ENCODE measurements at places on chromosomes 1 and 21. TPM values are rescaled to one million over a fixed set of nuclear protein-coding genes. Genes with fewer than 3 reads are reported as not detected.

DNA sequence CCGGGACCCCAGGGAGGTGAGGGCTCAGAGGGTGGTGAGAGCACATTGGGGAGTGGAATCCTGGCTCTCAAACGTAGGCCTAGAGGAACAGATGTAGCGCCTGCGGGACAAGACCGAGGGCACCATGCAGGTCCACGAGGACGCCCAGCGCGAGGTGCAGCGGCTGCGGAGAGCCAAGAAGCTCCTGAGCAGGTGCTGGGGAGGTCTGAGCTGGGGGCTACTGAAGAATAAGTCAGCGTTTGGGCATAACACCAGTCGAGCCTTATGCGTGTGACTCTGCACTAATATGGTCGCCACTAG lies 2.6 kb upstream of the NBPF3 start:
- no peak for DNase-seq

GRCh38 chr1:13701271-13701640 lies 1.3 kb downstream of the PRDM2 start:
- no peak for DNase-seq

DNA sequence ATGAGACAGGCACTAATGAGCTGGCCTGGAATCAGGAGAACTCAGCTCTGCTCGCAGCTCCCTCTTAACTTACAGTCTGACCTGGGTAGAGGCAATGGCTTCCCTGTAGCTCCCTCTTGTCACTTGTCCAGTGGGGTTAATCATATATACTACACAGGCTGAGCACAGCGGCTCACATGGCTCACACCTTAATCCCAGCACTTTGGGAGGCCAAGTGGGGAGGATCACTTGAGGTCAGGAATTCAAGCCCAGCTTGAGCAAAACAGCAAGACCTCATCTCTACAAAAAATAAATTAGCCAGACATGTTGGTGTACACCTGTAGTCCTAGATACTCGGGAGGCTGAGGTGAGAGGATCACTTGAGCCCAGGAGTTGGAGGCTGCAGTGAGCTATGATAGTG lies 4.2 kb downstream of the S100A6 start:
- DNase-seq = no peak

Gene AMY1A
- not detected for total RNA-seq

Gene TAS1R1
- not detected for total RNA-seq

Gene DMRTA2
- 1.1 TPM for total RNA-seq

Data from natural killer cell treated with Interleukin-12 subunit alpha and Interleukin-12 subunit beta and Interleukin-15 and Interleukin-18, amount 100 ng/mL, for 72 hours (primary cell).